ENCODE measurements at places on chromosomes 2 and 18. TPM values are rescaled to one million over a fixed set of nuclear protein-coding genes. Genes with fewer than 3 reads are reported as not detected.

DNA sequence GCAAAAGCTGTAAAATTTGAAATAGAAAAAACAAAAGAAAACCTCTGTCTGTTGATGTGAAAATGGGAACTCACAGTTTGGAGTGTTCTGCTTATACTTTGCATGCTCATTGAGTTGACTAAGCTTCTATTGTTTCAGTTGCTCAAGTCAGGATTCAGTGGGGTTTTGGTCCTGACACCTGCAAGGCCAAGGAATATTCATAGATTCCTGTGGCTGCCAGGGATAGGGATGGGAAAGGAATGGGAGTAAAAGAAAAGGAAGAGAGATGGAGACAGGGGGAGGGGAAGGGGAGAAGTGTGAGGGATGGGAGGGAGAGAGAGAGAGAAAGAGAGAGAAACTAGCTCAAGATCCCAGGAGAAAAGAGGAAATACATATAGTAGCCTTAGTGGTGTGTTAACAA, 1.3 kb downstream of the CPS1 start:
- DNase-seq = no peak

DNA sequence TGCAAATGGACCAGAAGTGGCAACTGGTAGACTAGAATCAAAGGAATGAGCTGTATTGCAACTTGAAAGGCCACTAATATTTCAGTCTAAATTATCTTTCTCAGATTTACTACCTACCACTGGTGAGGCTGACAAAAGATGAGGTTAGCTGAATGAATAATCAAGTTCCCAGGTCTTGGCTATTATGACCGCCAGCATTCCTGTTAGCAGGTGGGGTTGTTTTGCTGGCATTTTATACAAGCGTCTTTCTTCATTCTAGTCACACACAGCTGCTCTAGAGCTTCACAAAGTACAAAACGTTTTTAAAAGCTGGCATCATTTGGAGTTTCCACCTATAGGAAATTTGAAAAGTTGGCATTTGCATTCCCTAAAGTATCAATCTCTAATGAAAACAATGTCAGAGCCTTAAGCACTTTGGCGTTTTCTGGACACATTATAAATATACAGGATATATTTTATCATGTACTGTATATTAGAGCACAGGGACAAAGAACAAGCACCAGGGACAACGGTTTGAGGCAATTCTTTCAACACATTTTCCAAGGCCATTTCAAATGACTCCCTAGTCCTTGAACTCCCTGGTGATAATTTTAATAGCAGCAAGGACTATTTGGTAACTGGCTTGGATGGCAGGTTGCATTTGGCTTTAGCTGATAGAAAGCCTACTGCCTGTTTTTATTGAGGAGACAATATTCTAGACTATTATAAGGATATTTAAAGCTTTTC, 410.2 kb upstream of the CHST9 start:
- DNase-seq = no peak

GRCh38 chr2:209526561-209526960, 102.7 kb downstream of the MAP2 start:
- no peak for DNase-seq

DNA sequence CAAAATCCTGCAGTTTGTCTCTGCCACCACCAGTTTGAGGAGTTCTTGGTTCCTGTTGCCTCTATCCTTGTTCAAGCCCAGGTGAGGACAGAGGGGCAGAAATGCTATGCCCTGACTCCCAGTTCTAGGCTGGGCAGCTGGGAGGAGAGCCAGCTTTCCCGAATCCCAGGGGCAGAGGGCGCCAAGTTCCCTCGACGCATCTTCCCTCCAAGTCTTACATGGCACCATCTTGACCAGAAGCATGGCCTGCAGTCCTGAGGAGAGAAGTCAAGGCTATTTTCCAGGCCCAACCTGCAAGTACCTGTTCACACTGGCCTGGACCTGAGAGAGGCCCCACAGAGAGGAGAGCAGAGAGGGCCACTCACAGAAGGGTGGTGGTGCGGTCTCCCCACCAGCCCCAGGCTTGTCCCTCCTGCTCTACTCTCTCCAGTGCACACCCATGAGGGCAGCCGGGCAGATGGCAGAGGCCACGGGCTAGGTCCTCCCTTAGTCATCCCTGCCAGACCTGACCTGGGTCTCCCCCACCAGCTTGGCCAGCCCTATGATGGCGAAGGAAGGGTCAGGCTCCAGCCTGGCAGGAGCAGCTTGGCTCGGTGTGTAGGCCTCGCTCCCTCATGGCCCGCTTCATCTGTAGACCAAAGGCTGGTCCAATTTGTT, 115.7 kb upstream of the MSTN start:
- no peak for DNase-seq

DNA sequence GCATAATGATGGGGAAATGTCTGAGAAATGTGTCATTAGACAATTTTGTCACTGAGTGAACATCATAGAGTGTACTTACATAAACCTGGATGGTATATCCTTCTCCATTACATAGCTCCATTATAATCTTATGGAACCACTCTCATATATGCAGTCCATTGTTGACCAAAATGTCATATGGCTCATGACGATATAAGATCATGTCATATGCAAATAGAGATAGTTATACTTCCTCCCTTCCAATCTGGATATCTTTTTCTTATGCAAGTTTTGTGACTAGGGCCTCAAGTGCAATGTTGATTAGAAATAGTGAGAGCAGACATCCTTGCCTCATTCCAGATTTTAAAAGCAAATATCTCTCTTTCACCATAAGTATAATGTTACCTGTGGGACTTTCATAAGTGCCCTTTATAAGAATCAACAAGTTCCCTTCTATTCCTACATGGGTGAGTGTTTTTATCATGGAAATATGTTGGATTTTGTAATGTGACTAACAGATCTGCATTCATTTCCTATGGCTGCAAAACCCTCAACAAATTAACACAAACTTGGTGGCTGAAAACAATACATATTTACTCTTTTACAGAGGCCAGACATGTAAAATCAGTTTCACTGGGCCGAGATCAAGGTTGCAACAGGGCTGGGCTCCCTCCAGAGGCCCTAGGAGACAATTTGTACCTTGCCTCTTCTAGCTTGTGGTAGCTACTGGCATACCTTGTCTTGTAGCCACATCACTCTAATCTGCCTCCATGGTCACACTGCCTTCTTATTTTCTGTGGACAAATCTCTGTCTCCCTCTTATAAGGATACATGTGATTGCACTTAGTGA, 21.6 kb upstream of the SULT1C4 start:
- DNase-seq = no peak

GRCh38 chr2:62222674-62223073, 26.8 kb downstream of the B3GNT2 start:
- DNase-seq = no peak

GRCh38 chr2:191670787-191671186, 7.1 kb upstream of the NABP1 start:
- DNase-seq = no peak

- no peak for DNase-seq
These were observed 195.3 kb downstream of the RND3 start for GRCh38 chr2:150292192-150292591.

DNA sequence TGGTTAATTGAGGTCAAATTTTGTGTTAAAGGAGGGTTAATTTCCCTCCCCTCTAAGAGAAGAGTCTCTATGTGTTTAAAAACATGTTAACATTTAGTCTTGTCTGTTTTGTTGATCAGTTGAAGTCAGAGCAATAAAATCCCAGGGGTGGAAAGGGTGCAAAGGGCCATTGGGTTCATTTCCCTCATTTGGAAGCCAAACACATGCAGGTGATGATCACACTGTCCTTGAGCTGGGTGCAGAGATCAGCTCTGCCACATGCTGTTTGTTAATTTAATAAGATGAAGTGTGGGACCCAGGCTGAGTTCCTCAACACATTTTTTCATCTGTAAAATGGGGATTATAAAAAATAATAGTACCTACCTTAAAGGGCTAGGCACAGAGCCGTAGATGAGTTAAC, 260.9 kb downstream of the LPIN1 start:
- DNase-seq = no peak

DNA sequence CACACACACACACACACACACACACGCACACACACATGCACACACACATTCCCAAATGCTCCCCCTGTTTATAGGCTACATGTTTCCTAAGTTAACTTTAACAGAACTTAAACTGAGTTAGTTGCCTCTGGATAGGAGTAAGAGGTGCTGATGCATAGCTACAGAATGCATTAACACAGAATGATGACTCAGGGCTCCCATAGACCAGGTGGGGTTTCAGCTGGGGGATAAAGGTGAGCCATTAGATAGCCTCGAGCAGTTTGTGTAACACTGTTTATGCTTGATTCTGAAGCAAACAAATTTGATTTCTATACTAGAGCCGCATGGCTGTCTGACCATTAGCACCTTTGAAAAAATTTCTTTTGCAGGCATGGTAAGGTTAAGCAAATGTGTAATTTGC, 741.0 kb downstream of the PLCL1 start:
- no peak for DNase-seq

DNA sequence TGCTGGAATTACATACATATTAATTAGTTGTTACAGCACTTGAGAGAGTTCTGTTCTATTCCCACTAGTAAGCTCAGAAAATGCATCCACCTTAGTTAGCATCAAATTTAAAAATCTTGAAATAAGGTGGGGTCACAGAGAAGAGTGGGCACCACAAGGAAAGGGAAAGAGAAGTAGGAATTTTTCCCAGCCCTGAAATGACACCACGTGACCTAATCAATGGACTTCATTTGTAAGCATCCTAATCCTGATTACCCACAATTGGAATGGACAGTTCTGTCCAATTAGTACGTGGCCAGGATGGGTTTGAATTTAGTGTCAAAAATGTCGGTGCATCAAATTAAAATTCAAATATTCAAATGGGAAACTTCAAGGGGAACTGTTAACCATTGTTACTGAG, 186.8 kb downstream of the FIGN start:
- DNase-seq = no peak

GRCh38 chr2:26621469-26622199, 19.5 kb downstream of the CIB4 start:
- no peak for DNase-seq

DNA sequence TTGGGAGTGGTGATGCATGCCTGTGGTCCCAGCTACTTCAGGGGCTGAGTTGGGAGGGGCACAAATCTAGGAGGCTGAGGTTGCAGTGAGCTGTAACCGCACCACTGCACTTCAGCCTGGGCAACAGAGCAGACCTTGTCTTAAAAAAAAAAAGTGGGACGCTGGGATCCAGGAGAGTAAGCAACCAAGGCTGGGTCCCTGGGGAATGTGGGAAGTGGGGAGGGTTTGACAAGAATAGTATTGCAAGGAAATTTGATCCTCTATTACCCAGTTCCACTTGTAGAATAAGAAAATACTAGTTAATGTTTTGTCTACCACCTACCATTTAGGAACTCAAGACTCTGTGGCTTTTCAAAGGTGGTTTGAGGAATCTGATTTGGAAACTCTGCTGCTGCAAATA, 21.1 kb upstream of the DYTN start:
- no peak for DNase-seq

- no peak for DNase-seq
These were observed 103.1 kb upstream of the MAPRE2 start for GRCh38 chr18:34938090-34938489.

DNA sequence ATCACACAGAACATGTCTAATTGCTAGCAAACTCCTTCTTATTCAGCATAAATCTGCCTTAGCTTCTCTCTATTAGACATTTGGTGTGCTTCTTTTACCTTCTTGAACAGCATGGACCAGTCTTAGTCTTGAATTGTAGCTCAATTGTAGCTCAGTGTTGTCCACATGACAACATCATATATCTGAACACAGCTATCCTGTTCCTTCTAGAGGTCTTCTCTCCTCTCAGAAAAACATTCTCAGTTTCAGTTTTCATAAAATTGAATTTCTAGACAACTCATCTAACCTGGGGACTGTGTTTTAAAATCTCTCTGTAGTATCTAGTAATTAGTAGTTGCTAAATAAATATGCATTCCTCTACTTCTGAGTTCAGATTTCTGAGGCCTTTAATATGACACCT, 47.6 kb downstream of the CPO start:
- DNase-seq = no peak

- DNase-seq = no peak
These were observed 364.7 kb downstream of the GPD2 start for GRCh38 chr2:156800781-156801361.

- no peak for DNase-seq
These were observed 213.0 kb downstream of the SP3 start for GRCh38 chr2:173752152-173752551.

- no peak for DNase-seq
These were observed 103.0 kb upstream of the FBXO11 start for GRCh38 chr2:48009256-48009655.

GRCh38 chr2:230586328-230586982, 126.2 kb upstream of the CAB39 start:
- DNase-seq = no peak

- DNase-seq = no peak
These were observed 7.4 kb upstream of the NTSR2 start for GRCh38 chr2:11677136-11678055.

- DNase-seq = no peak
These were observed 36.5 kb upstream of the SNED1 start for GRCh38 chr2:240961910-240962299.

DNA sequence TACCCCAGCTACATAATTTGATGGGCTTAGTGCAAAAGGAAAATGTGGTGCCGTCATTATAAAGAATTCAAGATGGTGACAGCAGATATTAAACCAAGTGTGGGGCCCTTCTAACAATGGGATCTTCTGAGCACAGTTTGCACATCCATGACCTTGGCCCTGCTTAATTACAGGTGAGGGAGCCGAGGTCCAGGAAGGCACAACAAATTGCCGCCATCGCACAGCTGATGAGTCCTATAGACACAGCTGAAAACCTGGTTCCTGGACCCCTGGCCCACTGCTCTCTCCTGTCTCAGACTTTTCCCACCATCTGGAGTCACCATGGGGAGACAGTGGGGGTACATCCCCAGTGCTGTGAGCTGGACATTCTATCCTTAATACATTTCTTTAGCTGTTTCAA, 95.8 kb upstream of the MAP4K3 start:
- DNase-seq = no peak

- no peak for DNase-seq
These were observed 905 bp upstream of the NUP35 start for GRCh38 chr2:183123117-183123958.

- DNase-seq = peak; percentile 73
These were observed 99.0 kb downstream of the ZFP36L2 start for GRCh38 chr2:43127208-43127940.

GRCh38 chr18:13372531-13372951, 154.0 kb downstream of the LDLRAD4 start:
- DNase-seq = peak; percentile 50

RAX gene
- total RNA-seq = not detected

COPS7B gene
- total RNA-seq = 20.8 TPM

GPR55 gene
- total RNA-seq = 0.18 TPM

TMEM182 gene
- total RNA-seq = 5.1 TPM

MFSD2B gene
- total RNA-seq = not detected

PRSS56 gene
- total RNA-seq = 0.06 TPM

CDK15 gene
- 0.06 TPM for total RNA-seq

GBX2 gene
- total RNA-seq = not detected

Data from adrenal gland (tissue), 19 donors.